ENCODE measurements at places on chromosomes 16 and 17.

DNA sequence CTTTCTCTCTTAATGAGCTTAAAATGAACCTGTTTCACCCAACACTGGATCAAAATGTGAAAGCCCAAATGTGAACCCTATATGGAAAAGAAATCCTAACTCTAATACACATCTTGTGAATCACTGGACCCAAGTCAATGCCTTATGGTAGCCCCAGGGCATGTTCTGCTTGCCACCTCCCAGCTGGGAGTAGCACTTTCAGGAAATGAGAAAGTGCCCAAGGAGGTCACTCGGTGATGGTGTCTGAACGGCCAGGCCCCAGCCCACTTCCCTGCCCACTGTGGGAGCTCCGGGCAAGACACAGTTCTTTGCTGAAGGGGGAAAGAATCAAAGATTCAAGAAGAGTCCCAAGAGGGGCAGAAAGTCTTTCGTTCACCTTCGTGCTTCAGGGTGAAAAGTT lies 46.1 kb downstream of the GTF3C1 start:
- DNase-seq: no peak

- no peak for DNase-seq
Measured at GRCh38 chr16:24539850-24540601, 660 bp downstream of the RBBP6 start.

DNA sequence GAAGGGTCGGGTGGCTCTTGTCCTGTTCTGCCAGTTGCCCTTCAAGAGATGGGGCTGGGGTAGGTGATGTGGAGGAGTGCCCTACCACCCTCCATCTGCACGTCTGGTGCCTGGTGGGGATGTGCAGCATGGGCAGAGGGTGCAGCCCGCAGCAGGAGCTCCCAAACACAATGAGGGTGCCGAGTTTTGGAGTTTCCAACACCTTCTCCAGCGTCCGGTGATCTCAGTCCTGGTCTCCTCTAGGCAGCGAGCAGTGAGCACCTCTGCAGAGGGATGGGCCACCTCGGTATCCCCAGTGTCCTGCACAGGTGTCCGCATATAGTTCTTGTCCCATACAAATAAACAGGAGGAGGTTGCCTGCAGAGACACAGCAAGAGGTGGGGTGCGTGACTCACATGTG lies 136.0 kb downstream of the ENGASE start:
- no peak for DNase-seq

GRCh38 chr17:1228781-1229348 lies 41.4 kb upstream of the BHLHA9 start:
- no peak for DNase-seq

DNA sequence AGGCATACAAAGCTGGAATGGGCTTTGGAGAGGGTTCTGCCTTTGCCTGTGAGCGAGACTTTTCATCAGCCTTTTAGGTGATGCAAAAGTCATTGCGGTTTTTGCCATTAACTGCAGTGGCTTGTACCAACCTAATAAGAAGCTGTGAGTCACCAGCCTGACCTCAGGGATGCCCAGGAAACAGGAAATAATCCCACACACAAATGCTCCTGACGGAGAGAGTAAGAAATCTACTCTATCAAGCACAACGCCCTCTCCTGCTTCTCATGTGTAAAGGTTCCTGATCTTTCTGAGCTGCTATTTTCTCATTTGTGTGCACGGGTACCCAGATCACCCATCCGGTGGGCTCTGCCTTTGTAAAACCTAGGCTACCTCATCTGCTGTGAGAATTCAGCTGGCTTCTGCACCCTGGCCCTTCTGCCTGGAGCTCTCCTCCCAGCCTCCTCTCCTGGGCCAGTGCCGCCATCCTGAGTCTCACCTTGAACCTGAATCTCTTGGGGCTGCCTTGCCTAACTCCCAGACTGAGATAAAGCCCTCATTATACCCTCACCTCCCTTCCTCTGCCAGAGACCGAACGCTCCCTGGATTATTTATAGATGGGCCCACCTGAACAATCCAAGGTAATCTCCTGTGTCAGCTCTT lies 299.7 kb downstream of the C16orf95 start:
- DNase-seq: peak; percentile 96

DNA sequence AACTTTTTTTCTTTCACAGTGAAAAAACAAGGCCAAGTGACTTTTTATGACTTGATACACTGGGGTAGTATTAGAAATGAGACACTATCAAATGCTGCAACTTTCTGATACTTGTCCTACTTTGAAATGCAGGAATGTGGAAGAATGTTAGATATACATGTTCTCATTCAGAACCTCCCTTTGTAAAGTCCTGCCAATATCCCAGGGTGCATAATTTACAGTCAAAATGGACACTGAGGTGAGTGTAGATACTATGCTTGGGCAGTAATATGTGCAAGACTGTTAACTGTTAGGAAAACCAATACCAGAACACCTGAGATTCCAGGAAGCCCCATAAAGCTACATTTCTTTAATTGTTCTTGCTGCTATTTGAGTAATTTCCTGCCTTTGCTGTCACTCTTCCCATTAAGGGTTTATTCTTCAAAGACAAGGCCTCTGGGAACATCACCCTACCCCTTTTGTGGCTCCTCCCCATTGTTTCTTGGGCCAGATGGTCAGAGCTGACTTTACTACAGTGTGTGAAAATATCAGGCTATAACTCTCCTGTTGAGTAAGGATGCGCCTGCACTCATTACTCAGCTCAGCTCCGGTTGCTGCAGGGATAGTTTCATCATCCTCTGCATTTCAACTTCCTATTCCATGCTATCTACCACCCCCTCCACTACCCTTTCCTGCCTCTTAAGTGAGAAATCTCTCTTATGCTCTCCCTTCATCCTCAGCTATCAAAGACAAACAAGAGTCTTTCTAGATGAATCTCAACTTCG lies 48.7 kb downstream of the TMEM100 start:
- DNase-seq: no peak

GRCh38 chr16:68275611-68276191 lies 11.4 kb downstream of the SLC7A6 start:
- no peak for DNase-seq

All from RCC 7860 (cell line).